ENCODE measurements at places on chromosomes 7 and 10.

DNA sequence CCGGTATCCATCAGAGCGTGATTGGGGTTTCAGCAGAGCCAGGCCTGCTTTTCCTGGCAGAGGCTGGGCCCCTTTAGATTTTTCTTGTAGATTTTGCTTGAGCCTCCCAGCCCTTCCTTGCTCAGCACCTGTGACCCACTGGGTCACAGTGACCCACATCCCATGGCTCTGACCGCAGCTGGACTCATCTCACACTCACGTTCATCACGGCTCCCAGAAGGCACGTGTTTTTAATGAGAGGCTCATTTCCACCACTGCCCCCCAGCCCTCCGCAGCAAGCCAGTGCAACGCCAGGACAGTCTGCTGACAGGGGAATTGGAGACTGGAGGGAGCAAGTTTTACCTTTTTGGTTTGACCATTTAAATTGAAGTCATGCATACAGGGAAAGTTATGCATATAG lies 155.7 kb downstream of the CUX1 start:
- DNase-seq, result no peak

DNA sequence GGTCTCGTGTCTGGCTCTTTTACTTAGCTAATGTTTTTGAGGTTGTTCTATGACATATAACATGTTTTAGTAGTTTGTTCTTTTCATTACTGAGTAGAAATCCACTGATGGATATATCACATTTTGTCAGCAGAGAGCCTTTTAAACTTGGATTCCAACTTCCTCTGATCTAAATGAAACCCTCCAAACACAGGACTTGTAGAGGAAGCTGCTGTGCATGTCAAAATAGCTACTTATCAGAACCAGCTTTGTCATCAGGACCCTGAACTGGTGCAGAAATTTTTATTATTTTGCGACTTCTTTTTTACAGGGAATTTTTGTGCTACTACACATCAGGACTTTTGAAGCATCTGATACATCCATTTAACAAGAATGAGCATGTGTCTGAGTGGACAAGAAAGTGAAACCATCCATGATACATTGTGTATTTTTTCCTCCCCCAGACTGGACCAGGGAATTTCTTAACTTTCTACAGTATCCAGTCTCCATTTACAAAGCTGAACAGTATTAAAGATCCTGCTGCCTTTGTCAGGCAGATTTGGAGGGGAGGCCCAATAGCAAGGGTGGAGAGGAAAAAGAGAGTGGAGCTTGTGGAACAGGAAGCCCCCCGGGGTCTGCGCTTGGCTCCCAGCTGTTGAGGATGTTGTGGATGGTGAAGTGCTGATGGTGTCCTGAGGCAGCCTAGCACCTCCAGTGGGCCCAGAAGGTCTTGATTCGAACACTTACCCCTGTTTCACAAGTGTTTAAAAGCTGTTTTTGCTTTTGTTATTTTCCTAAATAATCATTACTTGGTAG lies 29.3 kb upstream of the MTPAP start:
- DNase-seq, result no peak

- DNase-seq, result peak; percentile 21
Observed at GRCh38 chr10:132303361-132304115, 4.2 kb downstream of the STK32C start.

DNA sequence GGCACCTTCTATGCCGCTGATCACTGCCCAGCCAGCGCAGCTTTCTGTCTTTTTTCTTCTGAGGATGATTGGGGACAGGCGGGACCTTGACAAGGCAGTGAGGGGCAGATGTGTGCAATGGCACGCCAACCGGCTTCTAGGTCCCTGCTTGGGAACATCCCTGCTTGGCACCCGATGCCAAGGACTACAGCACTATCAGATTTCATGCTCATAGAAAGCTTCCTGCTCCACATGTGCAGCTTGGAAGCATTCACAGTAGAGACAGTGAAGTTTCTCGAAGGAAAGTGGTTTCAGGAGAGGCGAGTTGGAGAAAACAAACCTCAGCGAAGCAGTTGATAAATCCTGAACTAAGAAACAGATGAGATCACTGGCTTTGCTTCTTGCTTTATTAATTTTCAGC lies 267.5 kb upstream of the HABP2 start:
- DNase-seq, result no peak

DNA sequence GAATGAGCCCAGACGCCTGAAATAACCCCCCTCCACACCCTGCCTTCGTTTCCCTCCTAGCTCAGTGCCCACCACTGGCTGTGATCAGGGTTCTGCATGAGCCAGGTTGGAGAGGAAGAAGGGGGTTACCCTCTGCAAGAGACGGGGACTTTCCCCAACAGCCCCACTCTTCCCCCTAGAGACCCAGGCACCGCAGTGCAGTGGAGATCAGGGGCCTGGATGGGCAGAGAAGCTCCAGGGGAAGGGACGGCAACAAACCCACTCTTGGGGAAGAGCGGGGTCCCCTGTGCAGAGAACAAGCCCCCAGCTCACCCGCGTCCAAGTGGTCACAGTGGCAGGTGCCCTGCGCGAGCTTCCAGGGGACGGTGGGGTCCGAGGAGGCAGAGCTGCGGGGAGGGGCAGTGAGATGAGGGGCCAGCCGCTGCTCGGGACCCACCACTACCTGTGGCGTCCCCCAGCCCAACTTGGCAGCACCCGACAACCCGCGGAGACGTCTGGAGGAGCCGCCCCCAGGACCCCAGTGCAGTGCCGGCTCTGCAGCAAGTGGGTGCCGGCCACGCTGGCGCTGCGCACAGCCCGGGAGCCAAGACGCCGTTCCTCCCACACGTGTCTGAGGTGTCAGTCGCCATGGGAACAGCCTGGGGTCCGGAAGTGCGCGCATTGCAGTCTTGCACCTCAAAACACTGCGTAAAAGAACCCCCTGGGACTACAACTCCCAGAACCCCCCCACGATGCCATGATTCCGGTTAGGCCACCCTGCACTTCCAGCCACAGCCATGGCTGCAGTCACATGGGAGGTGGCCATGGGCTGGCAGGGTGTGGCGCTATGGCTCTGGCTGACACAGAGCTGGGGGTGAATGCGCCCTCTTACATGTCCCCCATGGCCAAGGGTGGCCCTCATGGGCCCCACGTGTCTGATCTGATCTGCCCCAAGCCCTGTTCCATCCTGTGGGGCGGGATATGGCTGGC lies 45.8 kb upstream of the WIPI2 start:
- DNase-seq, result peak; percentile 77

- peak; percentile 63 for DNase-seq
Observed at GRCh38 chr10:1324903-1325302, 268.7 kb downstream of the WDR37 start.

GRCh38 chr7:105940109-105940508 lies 23.0 kb upstream of the CDHR3 start:
- no peak for DNase-seq

GRCh38 chr10:75181073-75181472 lies 29.5 kb upstream of the VDAC2 start:
- DNase-seq, result no peak

DNA sequence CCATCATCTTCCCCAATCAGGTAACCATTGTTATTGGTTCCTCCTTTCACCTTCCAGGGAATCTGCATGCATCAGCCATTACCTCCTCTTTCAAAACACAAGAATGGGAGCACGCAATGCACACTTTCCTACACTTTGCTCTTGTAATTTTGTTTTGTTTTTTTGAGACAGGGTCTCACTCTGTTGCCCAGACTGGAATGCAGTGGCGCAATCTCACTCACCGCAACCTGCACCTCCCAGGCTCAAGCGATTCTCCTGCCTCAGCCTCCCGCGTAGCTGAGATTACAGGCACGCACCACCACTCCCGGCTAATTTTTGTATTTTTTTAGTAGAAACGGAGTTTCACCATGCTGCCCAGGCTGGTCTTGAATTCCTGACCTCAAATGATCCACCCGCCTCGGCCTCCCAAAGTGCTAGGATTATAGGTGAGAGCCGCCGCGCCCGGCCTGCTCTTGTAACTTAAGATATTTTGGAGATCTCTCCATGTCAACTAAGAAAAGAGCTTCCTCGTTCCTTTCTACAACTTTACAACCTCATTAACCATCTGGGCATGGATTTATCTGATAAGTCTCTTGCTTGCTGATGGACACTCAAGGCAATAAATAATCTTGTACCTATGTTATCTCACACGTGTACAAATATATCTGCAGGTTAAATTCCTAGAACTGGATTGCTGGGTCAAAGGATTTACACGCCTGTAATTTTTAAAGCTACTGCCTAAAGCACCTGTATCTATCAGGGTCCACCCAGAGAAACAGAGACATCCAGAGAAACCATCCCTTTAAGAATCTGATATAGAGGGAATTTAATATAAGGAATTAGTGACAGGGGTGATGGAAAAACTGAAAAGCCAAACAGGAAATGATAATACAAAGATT lies 4.2 kb downstream of the CYTH3 start:
- DNase-seq, result no peak

DNA sequence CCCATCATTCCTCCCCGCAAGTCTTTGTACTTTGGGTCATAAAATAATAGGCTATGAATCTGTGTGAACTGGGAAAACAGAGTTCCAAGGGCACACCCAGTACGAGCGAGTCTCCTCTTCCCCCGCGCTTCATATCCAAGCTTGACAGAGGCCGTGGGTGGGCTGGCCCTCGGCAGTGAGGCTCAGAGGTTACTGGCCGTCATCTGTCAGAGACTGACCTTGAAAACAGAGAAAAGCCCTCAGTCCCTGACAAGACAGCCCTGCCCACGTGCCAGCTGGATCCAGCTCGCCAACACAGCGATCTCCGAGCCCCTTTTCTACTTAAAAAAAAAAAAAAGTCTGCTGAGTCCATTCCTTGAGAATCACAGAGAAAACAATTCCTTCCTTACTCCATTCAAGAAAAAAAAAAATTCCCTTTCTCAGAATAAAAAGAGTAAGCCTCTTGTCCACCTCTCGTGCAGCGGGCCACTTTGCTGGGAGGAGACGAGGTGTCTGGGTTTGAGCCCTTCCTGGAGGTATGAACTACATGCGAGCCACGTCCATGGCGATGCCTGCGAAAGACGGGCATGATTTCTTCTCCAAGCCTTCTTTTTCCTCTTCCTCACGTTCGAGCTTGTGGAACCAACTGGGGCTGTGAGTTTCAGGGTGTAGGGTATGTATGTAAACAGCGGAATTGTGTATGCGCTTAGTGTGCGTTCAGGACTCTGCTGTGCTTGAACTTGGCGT lies 744 bp upstream of the BICC1 start:
- DNase-seq, result no peak

DNA sequence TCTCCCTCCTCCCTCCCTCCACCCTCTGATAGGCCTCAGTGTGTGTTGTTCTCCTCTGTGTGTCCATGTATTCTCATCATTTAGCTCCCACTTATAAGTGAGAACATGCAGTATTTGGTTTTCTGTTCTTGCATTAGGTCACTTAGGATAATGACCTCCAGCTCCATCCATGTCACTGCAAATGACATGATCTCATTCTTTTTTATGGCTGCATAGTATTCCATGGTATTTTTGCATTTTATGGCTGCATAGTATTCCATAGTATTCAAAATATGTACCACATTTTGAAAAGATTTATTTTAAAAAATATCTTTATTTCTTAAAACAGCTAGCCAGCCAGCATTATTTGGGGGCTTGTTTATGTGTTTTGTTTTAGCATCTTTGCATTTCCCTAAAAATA lies 275.6 kb downstream of the SFMBT2 start:
- no peak for DNase-seq

- no peak for DNase-seq
Observed at GRCh38 chr7:91266689-91267090, 2.5 kb downstream of the FZD1 start.

DNA sequence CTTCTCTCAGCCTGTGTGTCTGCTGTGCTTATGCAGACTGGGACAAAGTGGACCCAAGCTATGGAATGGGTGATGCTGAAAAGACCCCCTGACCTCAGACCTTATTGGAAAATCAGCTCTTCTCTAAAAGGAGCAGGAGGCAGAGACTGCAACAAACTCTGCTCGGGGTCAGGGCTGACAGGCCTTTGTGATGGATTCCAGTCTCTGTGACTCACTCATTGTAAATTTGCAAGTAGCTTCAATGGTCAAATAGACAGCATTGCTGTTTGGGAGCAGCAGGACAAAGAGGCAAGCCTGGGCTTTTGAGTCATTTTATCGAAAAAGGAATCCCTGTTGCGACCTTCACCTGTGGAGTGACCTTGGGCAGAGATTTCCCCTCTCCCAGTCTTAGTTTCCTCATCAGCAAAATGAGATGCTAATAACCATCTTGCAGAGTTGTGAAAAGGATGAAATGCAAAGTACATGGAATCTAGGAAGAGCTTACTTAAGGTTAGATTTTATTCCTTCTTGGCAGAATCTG lies 26.1 kb upstream of the GPR26 start:
- no peak for DNase-seq

Data from left lung (tissue), 14 donors.